HTR-8/SVneo (cell line): ENCODE measurements at places on chromosomes 3 and 15.

GRCh38 chr3:54347060-54347459, 224.7 kb downstream of the CACNA2D3 start:
- no peak for DNase-seq

GRCh38 chr3:130539005-130539404, 22.0 kb downstream of the COL6A6 start:
- DNase-seq = peak; percentile 9

- no peak for DNase-seq
Observed at GRCh38 chr15:59936741-59937140, 67.4 kb upstream of the FOXB1 start.

DNA sequence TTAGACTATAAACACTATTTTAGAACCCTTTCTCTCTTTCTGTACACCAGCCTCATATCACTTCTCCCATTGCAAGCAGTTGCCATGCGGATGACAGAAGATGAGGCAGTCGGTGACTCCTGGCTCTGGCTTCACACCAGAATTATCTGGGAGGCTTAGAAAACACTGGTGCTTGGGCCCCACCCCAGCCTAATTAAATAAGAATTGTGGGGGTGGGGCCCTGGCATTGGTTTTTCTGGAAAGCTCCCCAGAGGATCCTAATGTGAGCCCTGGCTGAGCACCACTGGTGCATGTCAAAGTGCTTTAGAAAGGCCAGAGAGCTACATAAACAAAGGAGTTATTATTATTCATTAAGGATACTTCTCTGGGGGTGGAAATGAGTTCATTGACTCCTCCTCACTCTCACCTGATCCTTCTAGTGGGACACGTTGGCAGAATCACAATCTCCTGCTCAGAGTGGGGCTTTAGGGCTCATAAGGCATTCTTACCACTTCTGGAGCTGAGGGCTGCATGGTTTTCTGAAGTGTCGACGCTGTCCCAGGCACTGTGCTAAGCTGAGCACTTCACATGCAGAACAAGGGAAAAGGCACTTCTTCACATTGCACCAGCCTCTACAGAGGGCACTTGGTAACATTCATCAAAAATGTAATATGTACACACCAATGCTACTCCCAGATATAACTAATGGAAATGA, 188.5 kb upstream of the TLE3 start:
- DNase-seq = no peak
